ENCODE measurements at places on chromosomes 16 and 17. TPM values are rescaled to one million over a fixed set of nuclear protein-coding genes. Genes with fewer than 3 reads are reported as not detected.

Gene NKIRAS2
- total RNA-seq = 44.2 TPM

DNA sequence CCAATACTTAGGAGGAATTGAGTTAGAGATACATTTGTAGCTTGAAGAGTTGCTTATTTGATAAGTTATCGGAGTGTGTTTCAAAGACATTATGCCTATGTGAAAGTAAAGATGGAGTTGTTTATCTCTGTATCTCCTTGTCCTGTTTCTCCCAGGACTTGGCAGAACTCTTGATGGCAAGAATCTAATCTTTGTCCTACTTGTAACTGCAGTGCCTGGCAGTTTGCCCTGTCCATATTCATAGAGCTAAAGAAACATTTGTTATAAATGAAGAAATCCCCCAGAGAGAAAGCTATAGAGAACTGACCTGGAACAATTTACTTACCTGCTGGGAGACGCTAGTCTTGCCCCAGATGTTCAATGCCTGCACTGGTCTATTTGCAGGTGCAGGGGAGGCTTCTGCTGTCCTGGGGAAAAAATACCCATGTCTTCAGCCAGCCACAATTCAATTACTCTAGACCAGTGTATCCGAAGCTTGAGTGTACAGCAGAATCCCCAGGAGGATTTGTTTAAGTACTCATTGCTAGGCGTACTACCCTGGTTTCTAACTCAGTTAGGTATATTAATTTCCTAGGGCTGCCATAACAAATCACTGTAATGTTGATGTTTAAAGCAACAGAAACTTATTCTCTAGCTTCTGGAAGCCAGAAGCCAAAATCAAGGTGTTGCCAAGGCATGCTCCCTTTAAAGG, 410.0 kb upstream of the HSBP1 start:
- no peak for DNase-seq

- DNase-seq = no peak
Observed at GRCh38 chr17:10114931-10115535, 83.4 kb downstream of the GAS7 start.

GRCh38 chr17:79927136-79927661, 88.0 kb upstream of the CBX4 start:
- DNase-seq = no peak

DNA sequence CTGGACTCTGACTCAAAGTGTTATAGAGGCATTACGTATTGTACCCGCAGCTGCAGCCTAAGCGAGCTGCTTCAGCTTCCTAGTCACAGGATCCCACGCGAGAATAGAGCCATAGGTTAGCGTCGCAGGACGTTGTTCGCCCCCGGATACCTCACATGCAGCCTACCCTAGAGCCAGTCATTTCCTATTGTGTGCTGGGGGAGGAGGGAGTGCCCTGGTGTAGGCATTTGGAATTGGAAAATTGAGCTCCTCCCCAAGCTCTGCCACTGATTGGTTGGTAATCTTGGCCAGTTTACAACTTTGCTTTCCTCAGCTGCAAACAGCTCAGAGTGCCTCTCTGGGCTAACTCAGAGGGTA, 530 bp downstream of the NAA60 start:
- peak; percentile 91 for DNase-seq

DNA sequence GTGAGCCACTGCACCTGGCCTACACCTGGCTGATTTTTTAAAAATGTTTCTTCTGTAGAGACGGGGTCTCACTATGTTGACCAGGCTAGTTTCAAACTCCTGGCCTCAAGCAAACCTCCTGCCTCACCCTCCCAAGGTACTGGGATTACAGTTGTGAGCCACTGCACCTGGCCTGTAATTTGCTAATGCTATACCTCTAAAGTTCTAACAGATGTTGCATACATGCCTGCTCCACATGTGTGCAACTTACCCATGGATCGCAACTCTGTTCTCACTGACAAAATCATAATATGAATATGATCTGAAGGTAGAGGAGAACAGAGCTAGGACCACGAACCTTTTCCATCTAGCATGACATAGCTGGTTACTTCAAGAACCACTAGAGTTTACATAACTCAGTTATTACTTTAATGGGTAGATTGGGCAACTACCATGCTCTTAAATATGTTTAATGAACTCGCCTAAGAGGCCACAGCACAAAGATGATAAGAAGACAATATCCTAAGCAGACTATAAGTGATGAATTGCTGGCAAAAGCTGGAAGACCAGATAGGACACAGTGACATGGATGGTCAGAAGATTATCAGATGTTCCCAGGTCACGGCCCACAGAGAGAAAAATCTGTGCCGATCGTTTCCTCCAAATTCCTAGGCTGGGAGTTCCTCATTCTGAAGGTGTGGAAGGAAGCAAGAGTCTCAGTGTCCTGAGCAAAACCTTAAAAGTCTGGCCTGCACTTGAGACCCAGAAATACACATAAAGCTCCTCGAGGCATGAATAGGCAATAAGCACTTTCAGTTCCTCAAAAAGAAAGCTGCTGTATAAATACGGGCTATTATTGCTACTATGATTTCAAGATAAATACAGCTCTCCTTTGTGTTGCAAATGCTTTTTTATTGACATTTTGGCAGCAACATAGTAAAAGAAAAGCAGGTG, 53.6 kb upstream of the ICAM2 start:
- DNase-seq = no peak

GRCh38 chr17:28475151-28475900, 1.9 kb downstream of the SLC13A2 start:
- DNase-seq = no peak

DNA sequence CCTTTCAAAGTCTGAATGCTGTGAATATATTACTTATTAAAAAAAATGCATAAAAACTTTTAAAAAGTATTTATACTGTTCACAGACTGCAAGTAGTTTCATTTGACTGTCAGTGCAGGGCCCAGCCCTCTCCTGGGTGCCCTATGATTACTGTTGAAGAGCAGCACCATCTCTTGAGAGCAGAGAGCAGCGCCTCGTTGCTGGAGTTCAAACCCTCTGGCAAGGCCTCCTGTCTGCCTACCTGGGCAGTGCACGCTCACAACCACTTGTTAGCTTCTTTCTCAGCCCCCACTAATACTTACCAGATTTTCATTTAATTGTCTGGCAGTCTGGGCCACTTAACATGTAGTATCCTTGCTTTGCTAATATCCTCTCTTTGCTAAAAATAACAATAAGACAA, 233.4 kb downstream of the PHKB start:
- DNase-seq = no peak

Gene NPIPB8
- not detected for total RNA-seq

- DNase-seq = no peak
Observed at GRCh38 chr17:5585836-5586521, 1.7 kb upstream of the NLRP1 start.

GRCh38 chr17:34584805-34585416, 5.5 kb downstream of the TMEM132E start:
- peak; percentile 31 for DNase-seq

Gene TBX2
- total RNA-seq = 0.09 TPM

Gene SLC5A10
- total RNA-seq = not detected

DNA sequence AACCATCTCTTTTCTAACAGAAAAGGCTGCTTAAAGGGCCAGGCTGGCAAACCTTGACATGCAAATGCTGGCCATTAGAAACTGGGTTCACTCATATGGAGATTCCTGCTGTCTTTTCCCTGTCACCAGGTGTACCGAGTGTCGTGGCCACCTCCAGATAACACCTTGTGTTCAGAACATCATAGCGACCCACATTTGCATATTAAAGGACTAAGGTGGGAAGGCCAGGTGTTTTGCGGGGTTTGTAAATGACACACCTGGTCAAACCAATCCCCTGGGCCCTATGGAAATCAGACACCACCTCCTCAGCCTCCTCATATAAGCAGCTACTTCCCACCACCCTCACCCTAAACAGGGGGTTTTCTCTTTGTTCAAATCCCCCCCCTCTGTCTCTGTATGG, 2.5 kb upstream of the AIPL1 start:
- no peak for DNase-seq

Gene CBFA2T3
- 0.14 TPM for total RNA-seq

Gene NXN
- 123 TPM for total RNA-seq

- no peak for DNase-seq
Observed at GRCh38 chr17:222172-222571, 40.7 kb upstream of the DOC2B start.

Gene DNAH2
- total RNA-seq = not detected

Gene TMIGD1
- total RNA-seq = not detected

GRCh38 chr17:6695565-6695964, 17.6 kb downstream of the SLC13A5 start:
- DNase-seq = no peak

GRCh38 chr17:3710951-3711383, 12.7 kb upstream of the HASPIN start:
- DNase-seq = peak; percentile 81

Gene CES3
- total RNA-seq = not detected

DNA sequence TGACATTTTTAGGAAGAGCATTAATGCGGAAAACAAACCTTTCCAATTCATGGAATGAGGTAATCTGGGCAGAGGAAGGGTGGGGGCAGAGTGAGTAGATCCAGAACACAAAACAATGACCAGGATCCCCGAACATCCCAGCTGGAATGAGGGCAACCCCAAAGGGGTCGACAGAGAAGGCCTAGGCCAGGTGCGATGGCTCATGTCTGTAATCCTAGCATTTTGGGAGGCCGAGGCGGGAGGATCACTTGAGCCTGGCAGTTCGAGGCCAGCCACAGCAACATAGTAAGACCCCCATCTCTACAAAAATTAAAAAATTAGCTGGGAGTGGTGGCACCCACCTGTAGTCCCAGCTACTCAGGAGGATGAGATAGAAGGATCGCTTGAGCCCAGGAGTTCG, 64.7 kb downstream of the ZFHX3 start:
- DNase-seq = no peak

- DNase-seq = no peak
Observed at GRCh38 chr16:22423716-22424115, 49.3 kb upstream of the CDR2 start.

Gene SLC38A8
- not detected for total RNA-seq

Gene EFNB3
- 0.14 TPM for total RNA-seq

DNA sequence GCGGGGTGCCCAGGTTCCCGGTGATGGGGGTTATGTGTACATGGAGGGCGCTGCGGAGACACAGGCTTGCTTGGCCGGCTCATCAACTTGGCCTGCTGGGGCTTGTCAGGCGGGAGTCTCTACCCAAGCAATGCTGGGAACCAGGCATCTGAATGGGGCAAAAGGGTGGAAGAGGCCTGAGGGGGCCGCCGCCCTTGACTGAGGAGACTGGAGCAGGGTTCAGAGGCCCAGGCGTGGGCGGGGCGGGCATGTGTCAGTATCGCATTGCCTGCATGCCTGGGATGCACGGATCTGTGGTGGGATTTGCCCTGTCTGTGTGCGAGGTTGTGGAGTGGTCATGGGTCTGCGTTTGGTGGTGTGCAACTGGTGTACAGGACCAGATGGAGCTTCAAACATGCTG, 21.1 kb downstream of the ARHGAP23 start:
- peak; percentile 46 for DNase-seq

- DNase-seq = no peak
Observed at GRCh38 chr17:2980904-2981246, 82.5 kb downstream of the OR1D5 start.

DNA sequence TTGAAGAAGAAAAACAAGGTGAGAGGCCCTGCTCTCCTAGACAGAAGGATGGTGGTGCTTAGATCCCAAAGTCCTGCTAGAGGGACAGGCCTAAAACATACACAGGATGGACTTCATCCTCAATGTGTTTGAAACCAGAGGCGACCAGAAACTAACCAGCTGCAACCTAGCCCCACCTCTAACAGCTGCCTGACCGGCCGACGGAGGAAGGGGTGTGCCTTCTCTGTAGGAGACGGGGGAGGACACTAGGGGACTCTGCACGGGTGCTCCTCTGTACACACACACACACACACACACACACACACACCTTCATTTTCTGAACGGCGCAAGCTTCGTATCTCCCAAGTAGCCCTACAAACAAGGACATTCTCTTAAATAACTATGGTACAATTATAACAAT, 24.3 kb upstream of the PITPNM3 start:
- DNase-seq = no peak

- DNase-seq = no peak
Observed at GRCh38 chr17:33073416-33073815, 81.8 kb downstream of the SPACA3 start.

Gene SSTR5
- total RNA-seq = 0.17 TPM

DNA sequence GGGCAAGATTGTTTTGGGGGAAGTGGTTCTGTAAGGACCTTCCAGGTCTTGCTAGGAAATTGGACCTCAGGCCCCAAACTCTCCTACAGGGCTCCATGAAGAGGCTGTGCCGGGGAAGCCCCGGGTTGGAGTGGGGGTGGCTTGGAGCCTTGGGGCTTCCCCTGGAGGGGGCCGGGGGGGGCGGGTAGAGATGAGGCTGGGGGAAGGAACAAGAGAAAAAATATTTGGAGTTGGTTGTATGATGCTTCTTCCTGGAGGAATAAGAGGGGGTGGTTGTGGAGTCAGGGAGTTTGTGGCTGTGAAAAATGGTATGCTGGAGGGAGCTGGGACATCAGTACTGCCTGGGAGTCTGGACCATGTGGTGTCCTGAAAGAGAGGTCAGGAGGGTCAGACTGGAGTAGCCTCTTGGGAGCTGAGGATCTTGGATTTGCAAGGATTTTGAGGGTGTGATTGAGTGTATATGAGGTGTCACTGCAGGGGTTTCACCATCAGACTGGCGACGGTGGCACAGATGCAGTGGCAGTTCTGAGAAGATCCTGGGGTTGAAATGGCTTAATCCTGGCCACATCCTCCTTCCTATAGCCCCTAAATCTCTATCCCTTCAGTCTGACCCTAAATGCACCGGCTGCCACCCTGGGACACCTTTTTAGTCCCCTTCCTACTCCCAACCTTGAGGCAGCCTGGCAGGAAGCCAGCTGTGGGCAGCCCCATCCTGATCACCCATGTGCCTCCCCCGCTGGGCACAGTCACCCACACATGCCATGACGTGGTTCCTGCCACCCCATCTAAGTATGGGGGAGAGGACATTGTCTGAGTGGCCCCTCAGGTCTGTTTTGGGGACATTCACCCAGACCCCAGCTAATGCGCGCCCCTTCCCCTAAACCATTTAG, 10.9 kb downstream of the RARA start:
- DNase-seq = peak; percentile 25

GRCh38 chr16:84751947-84752346, 52.1 kb downstream of the USP10 start:
- DNase-seq = peak; percentile 33

Data from dermis blood vessel endothelial cell (primary cell).